ENCODE measurements at places on chromosomes 1 and 21.

- DNase-seq = no peak
Observed at GRCh38 chr1:206098242-206098919, 18.8 kb downstream of the AVPR1B start.

DNA sequence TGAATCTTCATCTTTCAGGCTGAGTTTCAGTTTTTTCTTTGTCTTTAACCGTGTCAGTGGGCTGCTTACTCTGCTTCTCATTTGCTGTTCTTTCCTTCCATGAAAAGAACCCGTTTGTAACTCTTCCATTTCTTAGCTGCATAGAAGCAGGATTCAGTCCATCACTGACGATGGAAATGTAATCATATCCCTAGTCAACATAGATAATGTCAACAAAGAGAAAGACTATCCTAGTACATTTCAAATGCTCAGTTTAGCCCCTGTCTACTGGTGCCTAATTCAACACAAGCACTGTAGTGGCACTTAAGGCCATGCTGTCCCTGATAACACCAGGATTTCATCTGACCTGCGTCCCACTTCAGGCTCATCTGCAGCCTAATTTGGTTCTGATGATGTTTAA, 376 bp downstream of the GBP1 start:
- DNase-seq = no peak

DNA sequence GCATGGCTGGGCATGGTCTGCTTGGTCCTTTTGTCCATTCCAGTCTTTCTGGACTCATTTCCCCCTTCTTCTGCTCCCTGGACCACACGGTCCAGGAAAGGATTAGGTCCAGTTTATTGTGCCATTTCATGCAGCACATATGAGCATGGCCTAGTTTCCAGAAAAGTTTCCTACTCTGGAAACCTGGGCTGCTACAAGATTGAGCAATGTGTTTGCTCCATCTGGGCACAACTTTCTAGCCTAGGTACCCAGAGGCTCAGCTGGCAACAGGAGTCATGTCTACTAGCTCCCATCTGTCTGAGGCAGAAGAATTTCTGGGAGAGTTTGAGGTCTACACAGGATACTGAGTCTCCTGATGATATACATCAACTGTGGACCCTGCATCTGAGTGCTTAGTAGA, 14.8 kb downstream of the FMOD start:
- DNase-seq = no peak

DNA sequence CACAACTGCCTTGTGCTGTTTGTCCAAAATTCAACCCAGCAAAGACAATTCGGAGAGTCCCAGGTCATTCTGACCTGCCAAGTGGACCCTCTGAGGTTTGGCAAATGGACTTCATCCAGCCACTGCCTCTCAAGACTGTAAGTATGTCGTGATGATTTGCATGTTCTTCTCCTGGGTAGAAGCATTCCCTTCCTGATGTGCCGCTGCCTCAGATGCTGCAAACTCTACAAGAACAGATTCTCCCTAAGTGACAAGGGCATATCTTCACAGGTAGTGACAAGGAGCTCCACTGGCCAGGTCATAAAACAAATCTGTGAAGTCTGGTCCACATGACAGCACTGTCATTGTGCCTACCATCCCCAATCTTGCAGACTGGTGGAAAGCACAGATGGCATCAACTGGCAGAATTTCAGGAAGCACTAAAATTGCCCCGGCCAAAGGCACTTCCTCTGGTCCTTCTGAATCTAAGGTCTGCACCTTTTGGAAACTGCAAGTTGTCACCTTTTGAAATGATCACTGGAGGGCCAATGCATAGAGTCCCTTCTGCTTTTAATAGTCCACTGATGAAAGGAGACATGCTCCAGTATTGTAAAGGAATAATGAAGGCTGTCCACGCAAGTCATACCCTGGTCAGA, 27.4 kb downstream of the POFUT2 start:
- no peak for DNase-seq

DNA sequence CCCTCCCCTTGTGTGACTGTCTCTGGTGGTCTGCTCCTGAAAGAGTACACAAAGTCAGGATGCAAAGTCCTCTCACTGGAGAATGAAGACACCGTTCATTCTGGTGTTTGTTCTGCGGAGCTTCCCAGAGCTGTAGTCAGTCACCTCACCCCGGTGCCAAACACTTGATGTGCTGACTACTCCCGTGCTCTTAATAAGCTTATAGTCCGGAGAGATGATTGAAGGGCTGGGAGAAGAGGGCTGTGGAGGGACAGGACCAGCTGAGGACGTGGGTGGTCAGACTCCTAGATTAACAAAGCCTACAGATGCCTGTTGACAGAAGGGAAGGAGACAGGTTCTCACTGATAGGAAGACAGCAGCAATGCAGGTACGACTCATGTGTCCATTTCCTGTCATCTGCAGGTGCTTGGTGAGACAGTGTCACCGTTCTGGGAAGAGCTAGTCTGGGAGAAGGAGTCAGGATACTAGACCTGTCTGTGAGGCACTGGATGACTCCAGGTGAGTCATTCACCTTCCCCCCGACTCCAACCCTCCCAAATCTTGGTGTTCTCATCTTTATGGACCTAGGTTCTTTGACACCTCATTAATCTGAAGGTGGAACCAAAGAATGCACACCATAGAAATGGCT, 40.4 kb upstream of the LRRN2 start:
- no peak for DNase-seq

DNA sequence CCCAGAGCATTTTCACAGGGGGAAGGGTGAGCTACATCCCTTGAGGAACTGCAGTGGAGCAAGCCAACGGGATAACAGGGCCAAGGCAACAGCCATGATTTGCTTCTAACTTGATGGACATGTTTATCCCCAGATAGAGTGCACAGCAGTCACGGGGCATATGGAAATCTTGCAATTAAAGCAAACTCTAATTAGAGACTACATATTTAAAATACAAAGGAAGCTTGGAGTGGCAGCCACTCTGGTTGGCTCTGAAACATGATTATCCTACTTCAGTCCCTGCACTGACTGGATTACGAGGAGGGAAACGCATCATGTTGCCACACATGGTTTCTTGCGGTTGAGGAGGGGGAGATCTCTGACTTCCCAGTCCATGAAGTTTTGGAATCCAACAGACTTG, 60.8 kb downstream of the BEND5 start:
- no peak for DNase-seq

All from activated T-helper 2 cell treated with anti-CD3 and anti-CD28 coated beads, Interferon-gamma antibody, Interleukin-2, Interleukin-4, amounts not matched to agents 10 μg/mL and 5 μg/mL and 100 μg/mL, durations not matched to agents 14 hours and 24 hours and 36 hours (primary cell).